HuH-7.5 (cell line): ENCODE measurements at places on chromosomes 1 and 21.
A peak's percentile ranks its signal among the peaks of the same experiment; 100 is the strongest.

- no peak for DNase-seq
Observed at GRCh38 chr1:236058141-236058934, 6.6 kb downstream of the NID1 start.

DNA sequence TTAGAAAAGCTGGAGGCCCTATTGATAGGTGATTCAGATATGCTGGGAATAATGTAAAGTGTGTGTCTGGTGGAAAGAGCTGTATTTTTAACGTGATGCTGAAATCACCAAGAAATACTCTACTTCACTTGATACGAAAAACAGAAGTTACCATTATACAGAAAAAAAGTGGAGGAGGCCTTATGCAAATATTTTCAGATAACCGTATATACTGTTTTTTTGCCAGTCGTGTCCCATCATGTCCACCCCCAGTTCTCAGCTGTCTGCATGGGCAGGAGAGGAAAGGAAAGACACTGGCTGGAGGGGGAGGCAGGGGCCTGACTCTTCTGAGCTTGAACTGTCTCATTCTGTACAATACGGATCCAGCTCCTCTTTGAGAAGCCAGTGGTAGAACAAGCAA, 51.1 kb downstream of the KCNJ6 start:
- no peak for DNase-seq

DNA sequence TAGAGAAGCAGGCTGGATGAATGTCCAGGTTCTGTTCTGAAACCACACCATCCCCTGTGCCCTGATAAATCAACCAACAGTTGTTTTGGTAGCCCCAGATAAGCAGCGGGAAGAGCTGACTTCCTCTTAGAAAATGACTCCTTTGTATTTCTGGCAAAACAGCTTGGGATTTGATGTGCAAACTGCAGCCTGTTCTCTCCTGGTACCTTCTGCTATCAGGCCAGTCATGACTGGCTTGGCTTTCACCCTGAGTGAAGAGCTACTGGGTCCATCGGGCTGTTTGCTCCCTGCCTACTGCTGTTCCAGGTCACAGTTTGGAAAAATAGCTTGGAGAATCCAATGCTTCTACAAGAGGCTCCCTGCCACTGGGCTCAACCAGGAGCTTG, 116.8 kb downstream of the DTL start:
- DNase-seq, result no peak

DNA sequence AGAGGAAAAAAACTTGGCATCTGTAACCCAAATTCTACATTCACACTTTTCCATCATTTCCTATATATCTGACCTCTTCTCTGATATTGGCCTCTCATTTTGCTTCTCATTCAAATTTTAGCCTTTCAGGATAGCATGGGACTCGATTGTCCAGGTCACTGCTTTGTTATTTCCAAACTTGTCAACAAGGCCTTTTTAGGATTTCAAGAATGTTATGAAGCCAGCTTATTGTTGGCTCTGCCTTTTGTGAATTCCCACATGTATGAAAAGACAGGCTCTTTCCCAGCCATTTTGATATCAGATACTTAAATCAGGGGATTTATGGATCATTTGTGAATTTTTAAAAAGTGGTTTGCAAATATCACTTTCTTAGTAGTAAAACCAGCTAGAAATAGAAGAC, 663.5 kb downstream of the NCAM2 start:
- DNase-seq, result no peak

- no peak for DNase-seq
Observed at GRCh38 chr1:7638078-7638477, 133.0 kb upstream of the VAMP3 start.

DNA sequence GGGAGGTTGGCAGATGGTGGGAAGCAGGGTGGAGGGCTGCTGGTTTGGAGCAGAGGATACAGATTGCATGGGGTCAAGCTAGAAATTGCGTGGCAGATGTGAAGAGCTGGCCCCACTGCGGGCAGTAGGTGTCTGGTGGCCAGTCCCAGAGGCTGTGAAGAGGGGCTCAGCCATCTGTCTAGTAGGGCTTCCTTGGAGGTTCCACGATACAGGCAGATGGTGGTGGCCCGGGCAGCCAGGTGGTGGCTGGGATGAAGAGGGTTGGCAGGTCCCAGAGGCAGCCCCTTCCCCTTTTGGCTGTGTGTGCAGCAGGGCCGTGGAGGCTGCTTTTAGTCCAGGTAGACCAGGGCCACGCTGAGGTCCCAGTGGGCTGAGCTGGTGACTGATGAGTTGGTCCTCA, 16.6 kb downstream of the PSEN2 start:
- DNase-seq, result no peak

- DNase-seq, result no peak
Observed at GRCh38 chr1:9732123-9732971, 80.8 kb downstream of the PIK3CD start.

DNA sequence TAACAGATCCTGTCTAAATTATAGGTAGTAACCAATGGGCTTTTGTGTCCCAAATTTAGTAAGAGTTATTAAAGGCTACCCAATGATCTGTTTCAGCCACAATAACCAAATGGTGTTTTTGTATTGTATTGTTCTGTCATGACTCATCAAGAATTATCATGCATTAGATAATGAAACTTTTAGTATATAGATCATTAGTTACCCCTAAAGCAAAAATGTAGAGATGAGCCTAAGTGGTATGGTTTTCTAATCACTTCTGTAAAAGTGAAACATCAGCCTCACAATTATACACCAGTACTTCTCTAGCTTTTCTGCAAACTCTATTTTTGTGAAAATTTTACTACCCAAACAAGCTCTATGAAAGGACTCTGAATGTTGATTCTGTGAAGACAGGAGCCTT, 71.4 kb downstream of the LRRC7 start:
- no peak for DNase-seq

GRCh38 chr1:157439302-157439954, 112.9 kb downstream of the FCRL5 start:
- DNase-seq, result no peak

DNA sequence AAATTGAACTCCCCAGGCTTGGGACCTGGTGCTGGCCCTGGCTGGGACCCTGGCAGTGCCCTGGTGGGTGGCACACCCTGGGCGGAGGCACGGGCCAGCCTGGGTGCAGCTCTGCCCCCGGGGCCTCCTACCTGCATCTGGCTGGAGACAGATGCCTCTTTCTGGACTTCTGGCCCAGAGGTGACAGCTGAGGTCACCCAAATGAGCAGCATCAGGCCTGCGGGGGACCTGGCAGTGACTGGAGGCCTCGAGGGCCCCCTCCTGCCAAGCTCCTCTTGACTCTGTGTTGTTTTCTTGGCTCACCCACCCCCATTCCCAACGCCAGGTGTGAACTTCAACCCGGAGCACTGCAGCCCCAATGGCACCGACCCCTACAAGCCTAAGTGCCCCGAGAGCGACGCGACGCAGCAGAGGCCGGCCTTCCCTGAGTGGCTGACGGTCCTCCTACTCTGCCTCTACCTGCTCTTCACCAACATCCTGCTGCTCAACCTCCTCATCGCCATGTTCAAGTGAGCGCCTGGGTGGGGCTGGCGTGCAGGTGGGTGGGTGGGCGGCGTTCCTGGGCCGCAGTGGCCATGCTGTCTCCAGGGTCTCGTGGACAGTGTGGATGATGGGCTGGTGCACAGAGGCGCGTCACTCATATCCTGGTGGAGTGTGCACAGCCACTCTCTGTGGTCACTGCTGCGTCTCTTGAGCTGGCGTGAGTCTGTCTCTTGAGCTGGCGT, 41.6 kb upstream of the LRRC3 start:
- no peak for DNase-seq

- DNase-seq, result no peak
Observed at GRCh38 chr1:111209622-111210021, 9.2 kb upstream of the DENND2D start.

DNA sequence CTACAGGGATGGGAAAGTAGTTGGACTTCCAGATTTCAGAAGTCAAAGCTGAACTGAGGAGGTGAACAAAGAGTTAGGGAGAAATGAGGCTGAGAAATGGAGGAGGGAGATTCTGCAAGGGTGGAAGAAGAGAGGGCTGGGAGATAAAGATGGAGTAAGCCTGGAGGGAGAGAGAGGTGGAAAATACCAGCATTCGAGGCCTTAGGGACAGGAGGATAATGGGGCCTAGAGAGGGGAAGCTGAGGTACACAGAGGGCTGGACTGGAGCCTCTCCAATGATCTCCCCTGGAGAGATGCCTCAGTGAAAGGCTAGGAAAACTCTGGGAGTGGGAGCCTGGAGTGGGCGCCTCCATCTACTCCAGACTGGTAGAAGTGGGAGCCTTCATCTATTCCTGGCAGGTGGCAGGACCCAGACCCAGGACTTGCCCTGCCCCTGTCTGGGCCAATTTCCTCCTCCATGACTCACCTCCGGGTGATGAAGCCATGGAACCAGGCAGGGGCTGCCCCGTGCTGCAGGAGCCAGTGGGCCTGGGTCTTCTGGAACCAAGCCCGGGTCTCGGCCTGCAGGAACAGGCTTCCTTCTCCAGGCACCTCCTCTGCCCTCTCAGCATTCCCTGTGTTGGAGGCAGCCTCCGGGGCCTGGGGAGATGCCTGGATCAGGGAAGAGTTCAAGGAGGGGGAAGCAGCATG, 1.9 kb downstream of the SH2D2A start:
- DNase-seq, result no peak

- no peak for DNase-seq
Observed at GRCh38 chr1:165772739-165773138, 4.1 kb upstream of the TMCO1 start.

- peak; percentile 63 for DNase-seq
Observed at GRCh38 chr1:119712342-119713038, 756 bp downstream of the PHGDH start.

DNA sequence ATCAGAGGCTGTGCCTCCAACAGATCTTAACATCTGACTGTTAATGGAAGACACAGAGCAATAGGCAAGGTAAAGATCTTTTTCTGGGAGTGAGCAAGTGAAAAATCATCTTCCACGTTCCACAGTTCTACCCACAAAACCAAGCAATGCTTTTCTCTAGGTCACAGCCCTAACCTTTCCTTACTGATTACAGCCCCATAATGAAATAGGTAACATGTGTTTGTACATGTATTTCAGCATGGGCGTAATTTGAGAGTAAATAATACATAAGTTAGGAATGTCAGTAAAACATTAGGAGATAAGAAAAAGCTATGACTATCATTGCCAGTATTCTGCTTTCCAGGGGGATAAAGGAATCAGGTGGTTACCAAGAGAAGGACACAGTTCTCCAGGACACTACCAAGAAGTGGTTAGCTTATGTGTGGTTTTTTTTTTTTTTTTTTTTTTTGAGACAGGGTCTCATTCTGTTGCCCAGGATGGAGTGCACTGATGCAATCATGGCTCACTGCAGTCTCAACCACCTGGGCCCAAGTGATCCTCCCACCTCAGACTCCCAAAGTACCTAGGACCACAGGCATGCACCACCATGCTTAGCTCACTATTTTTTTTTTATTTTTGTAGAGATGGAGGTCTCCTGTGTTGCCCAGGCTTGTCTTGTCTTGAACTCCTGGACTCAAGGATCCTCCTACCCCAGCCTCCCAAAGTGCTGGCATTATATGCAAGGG, 72.0 kb downstream of the DAP3 start:
- no peak for DNase-seq

DNA sequence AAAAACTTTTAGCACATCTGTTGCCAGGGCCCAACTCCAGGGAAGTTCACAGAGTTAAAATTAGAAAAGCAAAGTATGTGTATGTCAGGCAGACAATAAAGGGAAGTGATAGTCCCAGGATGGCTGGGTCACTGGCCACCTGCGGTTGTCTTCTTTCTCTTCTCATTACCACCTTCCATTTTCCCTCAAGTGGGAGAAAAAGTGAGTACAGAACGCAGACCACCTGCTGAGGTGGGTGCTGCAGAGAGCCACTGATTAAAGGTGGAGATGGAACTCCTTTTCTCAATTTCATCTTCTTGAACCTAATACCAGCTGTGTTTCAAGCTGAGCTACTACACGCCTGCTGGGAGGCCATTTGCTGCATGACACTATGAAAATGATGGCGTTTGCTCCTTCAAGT, 88.8 kb upstream of the PDE4B start:
- DNase-seq, result no peak

DNA sequence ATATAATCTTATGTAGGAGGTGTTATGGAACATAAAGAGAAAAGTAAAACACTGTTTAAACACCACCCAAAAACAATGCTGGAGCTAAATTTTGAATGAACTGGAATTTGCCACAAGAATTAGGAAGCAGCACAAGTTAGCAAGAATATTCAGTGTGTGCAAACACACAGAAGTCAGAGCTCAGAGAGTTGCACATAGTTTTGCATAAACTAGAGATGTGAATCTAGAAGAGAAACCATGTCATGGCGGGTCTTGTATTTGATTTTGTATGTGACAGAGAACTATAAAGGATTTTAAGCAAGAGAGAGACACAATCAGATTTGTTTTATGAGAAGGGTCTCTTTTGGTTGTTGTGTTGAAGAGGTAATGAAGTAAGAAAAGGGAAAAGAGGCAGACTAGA, 38.2 kb downstream of the SELENOF start:
- no peak for DNase-seq

- no peak for DNase-seq
Observed at GRCh38 chr1:110409316-110409715, 1.8 kb upstream of the LAMTOR5 start.

GRCh38 chr1:246836209-246836966, 95.4 kb downstream of the AHCTF1 start:
- no peak for DNase-seq

DNA sequence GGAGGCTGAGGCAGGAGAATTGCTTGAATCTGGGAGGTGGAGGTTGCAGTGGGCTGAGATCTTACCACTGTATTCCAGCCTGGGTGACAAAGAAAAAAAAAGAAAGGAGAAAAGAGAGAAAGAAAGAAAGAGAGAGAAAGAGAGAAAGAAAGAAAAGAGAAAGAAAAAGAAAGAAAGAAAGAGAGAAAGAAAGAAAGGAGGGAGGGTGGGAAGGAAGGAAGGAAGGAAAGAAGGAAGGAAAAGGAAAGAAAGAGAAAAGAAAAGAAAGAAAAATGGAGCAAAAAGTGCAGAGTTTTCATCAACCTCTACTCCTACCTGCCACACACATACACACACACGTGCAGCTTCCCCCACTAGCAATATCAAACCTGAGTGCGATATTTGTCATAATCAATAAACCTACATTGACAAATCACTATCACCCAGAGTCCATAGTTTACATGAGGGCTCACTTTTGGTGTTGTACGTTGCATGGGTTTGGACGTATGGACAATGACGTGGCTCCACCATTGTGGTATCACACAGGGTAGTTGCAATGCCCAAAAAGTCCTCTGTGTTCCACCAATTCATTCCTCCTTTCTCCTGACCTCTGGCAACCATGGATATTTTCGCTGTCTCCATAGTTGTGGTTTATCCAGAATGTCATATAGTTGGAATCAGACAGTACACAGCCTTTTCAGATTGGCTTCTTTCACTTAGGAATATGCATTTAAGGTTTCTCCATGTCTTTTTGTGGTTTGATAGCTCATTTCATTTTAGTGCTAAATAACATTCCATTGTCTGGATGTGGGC, 36.5 kb downstream of the EVA1C start:
- DNase-seq, result no peak

GRCh38 chr1:218882454-218882853, 291.2 kb upstream of the LYPLAL1 start:
- DNase-seq, result no peak

- no peak for DNase-seq
Observed at GRCh38 chr1:60367532-60367931, 294.0 kb upstream of the C1orf87 start.

DNA sequence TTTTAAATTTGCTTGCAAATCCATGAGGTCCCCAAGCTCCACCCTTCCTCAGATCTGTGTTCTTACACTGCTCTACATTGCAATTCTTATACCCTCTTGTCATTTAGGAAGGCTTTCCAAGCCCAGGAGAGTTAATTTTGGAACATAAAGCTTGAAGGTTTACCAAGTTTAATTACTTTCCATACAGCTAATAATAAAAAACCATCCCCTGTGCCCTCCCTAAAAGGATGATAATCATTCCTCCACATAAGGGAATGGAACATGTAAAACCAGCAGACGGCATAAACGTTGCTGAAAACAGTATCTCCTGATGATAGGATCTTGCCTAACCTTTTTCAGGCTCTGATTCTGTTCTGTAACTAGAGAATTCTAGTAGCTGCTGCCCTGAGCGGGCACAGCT, 23.9 kb upstream of the SIPA1L2 start:
- no peak for DNase-seq
